Right forelimb (tissue), 1 donor: ENCODE measurements at places on chromosomes 7 and 10.

DNA sequence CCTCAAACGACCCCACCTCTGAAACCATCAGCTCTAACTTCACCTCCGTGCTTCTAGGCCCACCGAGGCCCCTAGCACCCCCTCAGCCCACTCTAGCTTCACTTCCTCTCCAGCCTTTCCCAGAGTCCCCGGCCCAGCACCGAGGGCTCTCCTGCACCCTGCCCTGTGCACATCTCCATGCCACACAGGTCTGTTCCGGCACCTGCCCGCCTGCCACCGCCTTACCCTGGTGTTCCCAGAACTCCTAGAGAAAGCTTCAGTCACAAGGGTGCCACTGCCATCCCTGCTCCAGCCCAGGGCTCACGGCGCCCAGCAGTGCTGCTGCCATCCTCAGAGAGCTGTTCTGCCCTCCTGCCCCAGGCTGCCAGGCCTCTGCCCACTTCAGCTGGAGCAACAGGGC, 61.3 kb upstream of the INSIG1 start:
- no peak for DNase-seq

DNA sequence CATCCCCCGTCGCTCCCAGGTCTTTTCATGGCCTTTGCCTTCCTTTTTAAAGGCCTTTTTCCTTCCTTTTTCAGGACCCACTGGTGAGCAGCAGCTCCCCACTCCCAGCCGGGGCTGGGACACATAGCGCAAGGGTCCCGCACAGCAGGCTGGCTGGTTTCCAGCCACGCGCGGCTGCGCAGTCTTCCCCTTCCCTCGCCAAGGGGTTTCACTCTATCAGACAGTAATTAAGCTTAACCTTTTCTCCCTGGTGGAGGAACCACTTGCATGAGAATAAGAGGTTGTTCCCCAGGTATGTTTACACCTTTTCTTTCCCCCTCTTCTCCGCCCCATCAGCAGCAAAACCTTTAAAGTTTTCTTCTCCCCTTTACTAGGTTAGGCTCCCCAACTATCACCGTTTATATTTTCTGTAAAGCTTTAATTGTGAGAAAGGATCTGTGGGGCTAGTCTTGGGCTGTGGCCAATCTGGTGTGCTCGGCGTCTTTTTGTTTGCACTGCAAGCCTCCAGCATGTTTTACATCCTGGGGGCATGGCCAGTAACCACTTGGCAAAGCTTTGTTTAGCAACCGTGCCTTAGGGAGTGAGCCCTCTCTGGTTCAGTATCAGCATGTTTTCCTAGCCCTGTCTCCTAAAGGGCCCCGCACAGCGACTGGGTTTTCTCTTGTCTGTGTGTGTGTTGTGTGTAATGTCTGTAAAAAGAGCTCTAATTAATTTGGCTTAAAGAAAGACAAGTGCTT, 219.6 kb downstream of the PHF14 start:
- DNase-seq = no peak

DNA sequence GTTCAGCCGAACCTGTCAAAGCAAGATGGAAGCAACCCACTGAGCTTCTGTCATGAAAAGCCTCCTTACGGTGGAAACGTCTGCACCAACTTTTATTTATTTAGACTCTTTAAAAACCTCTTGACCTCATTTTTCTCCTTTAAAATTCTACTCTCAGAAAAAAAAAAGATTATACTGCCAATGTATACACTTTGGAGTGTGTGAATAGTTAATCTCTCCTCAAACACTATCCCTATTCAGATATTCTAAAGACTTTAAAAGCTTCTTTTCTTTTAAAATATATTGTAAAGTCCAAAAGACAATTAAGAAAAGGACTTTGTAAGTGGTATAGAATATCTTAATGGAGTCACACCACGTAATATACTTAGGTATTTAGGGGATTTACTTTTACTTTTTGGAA, 335.2 kb upstream of the SEMA3D start:
- no peak for DNase-seq

DNA sequence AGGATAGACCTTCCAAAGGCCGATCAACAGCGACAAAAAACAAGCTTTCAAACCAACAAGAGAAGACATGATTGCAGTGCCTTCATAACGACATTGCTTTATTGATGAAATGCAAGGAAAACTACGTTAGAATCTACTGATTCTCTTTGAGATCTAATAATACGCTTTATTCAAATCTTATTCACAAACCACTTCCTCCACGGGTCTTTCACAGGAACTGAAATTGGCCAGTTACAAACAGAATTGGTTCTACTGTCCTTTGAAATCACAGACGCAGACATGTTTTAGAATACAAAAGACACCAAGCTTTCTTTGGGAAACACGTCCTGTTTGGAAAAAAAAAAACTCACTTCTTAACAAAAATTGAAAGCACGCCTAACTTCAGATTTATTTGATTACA, 74.7 kb upstream of the SEPHS1 start:
- no peak for DNase-seq

DNA sequence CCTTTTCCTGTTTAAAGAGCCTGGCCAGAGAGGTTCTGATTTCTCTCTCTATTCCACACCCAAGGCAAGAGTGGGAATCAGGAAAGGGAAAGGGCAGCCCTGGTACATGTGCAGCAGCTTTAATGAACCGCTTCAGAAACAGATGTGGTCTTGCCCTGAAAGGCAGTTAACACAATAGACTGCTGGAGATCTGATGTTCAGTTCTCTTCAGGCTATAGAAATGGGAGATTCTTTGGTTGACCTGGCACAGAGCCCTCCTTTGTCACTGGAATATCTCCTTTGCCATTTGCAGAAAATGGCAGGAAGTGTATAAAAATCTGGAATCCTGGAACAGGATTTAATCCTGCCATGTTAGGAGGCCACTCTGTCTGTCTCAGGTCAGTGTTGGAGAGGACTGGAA, 36.3 kb upstream of the EXOC6 start:
- no peak for DNase-seq

DNA sequence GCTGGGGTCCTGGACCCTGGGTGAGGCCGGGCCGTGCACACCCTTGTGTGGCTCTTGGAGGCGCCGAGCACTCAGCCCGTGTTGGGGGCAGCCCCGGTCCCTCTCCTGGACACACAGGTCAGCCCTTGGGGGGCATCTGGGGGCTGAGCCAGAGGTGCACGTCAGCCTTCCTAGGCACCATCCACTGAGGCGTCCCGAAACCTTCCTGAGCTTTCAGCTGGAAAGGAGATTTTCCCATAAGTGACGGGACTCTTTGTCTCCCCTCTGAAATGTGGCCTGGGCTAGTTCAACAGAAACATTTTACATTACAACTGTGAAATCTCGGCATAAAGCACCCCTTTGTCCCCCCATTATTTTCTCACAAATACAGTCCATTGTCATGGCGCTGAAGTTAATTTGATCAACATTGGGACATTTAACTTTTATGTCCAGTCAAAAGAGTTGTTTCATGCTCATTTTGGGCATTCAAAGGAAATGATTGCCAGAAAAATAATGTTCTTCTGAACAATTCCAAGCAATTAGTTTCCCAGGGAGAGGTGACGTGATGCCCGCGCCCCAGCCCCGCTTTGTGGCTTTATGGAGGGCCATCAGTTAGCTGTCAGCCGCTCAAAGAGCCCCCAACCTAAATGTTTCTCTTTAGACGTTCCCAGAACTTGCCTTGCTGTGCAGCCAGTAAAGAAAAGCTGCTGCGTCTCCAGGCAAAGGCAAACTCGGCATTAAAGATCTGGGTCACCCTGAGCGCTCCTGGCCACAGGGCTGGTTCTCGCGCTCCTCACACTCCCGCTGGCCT, 70.8 kb downstream of the NKX6-2 start:
- peak; percentile 36 for DNase-seq

DNA sequence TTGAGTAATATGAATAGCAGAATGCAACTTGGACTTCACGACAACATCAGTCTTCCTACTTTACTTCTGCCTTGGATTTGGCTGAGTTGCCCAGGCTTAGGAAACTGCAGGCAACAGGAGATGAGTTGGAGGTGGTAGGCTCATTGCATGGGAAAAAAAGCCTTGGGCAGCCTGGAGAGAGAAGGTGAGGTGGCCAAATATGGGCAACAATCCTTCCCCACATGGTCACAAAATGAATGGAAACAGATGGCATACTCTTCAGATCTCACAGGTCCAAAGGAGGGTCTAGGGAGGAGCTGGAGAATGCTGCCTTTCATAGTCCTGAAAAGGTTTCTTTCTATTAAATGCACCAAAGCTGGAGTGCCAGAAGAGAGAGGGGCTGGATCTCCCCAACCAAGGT, 128.6 kb upstream of the AOAH start:
- DNase-seq = no peak

DNA sequence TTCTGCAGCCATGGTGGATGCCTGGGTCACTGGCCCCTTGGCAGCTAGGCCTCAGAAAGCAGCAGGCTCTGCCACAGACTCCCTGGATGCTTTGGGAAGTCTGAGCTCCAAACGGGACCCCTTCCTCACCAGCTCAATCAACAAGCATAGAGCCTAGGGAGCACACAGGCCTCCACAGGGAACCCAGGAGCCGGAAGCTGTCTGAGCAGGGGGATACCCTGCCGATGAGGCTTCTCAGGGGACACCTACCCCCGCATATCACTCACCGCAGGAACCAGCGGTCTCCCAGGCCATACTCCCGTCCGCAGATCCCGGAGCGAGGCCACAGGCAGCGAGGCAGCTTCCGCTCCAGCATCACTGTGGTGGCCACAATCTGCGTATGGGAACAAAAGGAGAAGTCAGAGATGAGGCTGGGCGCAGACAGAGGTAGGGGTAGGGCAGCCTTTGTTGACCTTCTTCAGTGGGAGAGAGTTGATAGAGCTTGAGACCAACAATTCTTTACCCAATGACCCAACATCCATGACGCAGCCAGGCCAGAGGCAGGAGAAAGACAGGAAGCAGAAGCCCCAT, 13.4 kb downstream of the TRPV6 start:
- no peak for DNase-seq

DNA sequence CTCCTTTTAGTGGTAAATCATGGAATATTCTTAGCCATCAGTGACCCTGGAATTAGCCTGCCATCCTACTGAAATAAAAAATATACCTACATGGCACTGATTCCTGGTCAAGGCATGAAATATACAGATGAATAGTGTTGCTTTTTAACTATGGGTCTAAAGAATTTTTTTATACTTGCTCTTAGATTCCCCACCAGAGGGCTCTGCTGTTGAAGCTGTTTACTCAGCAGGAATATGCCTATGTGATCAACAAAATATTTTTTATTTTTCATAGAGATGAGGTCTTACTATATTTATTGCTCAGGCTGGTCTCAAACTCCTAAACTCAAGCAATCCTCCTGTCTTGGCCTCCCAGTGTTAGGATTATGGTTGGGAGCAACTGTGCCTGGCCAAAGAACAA, 13.5 kb downstream of the ZC3HC1 start:
- DNase-seq = no peak

DNA sequence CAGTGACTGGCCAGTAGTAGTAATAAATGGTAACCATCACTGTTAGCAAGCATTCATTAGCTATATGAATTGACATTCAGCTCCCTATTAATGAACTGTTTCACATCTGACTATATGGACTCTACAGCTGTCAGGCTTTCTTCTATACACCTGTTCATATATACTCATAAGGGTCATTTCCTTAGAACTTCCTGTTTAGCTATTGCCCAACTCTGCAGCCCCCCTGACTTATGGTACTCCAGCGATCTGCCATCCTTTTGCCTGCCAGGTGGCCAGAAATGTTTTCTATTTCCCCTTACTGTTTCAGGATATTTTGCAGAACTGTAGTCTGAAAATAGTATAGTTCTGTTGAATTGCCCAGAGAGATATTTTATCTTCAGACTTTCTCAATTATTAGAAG, 56.6 kb downstream of the TASOR2 start:
- no peak for DNase-seq

- DNase-seq = no peak
Measured at GRCh38 chr7:130748531-130749389, 14.8 kb upstream of the KLF14 start.

DNA sequence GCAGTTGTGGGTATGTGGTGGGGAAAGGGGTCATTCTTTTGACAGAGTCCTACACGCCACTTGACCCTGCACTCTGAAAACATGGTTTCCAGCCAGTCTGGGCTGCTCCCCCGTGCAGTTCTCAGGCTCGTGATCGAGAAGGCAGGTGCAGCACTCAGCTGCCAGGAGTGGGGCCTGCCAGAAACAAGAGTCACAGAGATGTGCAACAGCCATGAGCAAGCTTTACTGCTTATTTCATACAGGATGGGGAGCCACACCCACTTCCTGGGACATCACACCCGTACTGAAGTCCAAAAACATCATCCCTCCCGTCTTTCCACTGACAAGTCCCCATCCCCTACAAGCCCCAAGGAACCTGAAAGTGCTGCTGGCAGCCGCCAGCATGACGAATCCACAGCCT, 9.3 kb downstream of the ATG9B start:
- DNase-seq = no peak

DNA sequence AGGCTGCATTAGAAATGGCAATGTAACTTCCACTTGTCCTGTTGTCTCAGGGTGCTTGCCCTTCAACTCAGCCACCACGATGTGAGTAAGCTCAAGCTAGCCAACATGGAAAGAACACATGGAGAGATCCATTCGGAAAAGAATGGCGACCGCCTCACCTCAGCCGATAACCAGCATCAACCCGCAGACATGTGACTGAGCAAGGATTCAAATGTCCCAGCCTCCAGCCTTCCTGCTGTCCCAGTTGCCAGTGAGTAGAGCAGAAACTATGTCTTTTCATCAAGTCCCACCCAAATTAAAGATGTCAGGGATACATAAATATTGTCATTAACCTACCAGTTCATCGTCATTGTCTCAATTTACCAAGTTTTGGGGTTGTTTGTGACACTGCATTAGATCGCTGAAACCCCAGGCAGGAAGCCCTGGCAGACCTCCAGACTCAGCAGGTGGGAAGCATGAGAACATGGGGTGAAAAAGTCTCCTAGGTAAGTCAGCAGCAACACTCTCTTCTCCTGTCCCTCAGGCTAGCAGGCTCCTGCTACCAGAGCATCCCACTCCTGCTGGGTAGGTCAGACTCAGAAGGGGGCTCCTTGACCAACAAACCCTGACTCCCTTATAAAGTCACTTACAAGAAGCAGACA, 67.0 kb downstream of the OSBPL3 start:
- no peak for DNase-seq

GRCh38 chr10:124739119-124739921, 4.9 kb downstream of the FAM53B start:
- DNase-seq = no peak

- DNase-seq = no peak
Measured at GRCh38 chr7:117043108-117043825, 90.0 kb downstream of the ST7 start.

GRCh38 chr10:126090443-126090842, 194.1 kb downstream of the FANK1 start:
- no peak for DNase-seq

GRCh38 chr10:5592070-5592469, 67.3 kb downstream of the CALML3 start:
- DNase-seq = no peak

GRCh38 chr7:114375907-114376306, 38.7 kb upstream of the FOXP2 start:
- no peak for DNase-seq

- no peak for DNase-seq
Measured at GRCh38 chr10:61024856-61025201, 80.8 kb upstream of the RHOBTB1 start.
